Breast epithelium (tissue), 4 donors: ENCODE measurements at places on chromosomes 16 and 17.

DNA sequence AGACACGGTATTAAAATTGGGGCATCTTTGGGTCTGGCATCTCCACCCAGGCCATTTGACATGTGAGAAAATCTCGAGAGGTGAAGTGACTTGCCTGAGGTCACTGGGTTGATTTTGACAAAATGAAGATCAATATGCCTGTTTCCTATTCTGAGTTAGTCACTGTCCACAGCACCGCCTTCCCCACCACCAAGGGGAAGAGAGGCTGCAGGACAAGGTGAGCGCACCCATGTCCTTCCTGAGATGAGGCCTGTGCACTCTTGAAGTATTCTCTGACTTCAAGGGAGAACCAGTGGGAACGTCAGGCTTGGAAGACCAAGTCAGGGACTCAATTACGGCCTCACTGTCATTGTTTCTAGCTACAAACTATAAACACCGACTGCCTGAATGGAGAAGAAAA, 49.9 kb upstream of the WSB1 start:
- H3K4me1 ChIP-seq: peaks cover 3% of the 10 kb centered on the region
- H3K4me3 ChIP-seq: no peak overlapping the region
- no peak for DNase-seq
- H3K27ac ChIP-seq: peak overlapping the region; percentile 89
- H3K36me3 ChIP-seq: no peaks in the 10 kb centered on the region
- H3K27me3 ChIP-seq: no peaks in the 10 kb centered on the region

- H3K27ac ChIP-seq: no peak overlapping the region
- no peak overlapping the region for H3K4me3 ChIP-seq
- no peaks in the 10 kb centered on the region for H3K36me3 ChIP-seq
- no peaks in the 10 kb centered on the region for H3K27me3 ChIP-seq
- no peak for DNase-seq
Observed at GRCh38 chr16:85585711-85586110, 27.4 kb upstream of the GSE1 start.

DNA sequence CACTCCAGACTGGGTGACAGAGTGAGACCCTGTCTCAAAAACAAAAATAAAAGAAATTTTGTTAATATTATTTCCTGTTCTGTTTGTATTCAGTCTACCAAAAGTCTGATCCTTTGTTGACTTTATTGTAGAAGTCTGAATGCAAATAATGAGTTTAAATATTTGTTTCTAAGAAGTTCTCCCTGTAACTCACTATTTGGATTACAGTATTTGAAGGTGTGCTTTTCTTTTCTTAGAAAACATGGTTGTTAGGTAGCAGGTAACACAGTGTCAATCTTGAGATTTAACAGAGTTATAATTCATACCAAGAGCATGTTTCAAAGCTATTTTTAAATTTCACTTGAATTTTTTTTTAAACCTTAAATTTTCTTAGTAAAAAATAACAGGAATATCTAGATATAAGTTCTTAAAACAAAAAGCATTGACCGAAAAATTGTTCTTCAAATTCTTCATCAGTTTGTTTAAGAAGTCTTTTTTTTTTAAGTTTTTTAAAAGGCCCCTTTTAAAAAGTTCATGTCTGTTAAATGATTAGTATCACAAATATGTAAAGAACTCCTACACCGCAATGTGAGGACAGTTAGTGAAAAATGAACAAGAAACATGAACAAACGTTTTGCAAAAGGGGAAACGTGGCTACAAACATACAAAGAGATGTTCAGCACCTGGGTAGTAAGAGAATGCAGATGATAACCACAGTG, 35.0 kb downstream of the GAN start:
- H3K36me3 ChIP-seq: no peaks in the 10 kb centered on the region
- H3K27me3 ChIP-seq: no peaks in the 10 kb centered on the region
- H3K4me1 ChIP-seq: no peaks in the 10 kb centered on the region

DNA sequence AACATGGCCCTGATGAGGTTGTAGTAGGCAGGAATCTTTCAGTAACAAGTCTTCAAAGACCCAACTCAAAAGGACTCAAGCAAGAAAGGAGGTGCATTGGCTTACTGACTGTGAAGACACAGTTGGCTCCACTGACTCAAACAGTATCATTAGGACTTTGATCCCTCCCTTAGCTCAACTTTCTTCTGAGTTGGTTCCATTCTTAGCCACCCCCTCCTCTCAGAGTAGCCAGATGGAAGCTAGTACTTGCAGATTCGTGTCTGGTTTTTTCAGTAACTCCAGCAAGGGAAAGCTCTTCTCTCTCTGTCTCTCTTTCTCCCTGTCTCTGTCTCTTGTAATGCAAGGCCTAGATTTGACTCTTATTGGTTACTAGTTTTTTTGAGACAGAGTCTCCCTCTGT, 5.0 kb upstream of the MAPK3 start:
- no peak for DNase-seq
- no peak overlapping the region for H3K27ac ChIP-seq
- no peaks in the 10 kb centered on the region for H3K36me3 ChIP-seq
- H3K4me3 ChIP-seq: no peak overlapping the region
- no peaks in the 10 kb centered on the region for H3K27me3 ChIP-seq
- no peaks in the 10 kb centered on the region for H3K4me1 ChIP-seq

DNA sequence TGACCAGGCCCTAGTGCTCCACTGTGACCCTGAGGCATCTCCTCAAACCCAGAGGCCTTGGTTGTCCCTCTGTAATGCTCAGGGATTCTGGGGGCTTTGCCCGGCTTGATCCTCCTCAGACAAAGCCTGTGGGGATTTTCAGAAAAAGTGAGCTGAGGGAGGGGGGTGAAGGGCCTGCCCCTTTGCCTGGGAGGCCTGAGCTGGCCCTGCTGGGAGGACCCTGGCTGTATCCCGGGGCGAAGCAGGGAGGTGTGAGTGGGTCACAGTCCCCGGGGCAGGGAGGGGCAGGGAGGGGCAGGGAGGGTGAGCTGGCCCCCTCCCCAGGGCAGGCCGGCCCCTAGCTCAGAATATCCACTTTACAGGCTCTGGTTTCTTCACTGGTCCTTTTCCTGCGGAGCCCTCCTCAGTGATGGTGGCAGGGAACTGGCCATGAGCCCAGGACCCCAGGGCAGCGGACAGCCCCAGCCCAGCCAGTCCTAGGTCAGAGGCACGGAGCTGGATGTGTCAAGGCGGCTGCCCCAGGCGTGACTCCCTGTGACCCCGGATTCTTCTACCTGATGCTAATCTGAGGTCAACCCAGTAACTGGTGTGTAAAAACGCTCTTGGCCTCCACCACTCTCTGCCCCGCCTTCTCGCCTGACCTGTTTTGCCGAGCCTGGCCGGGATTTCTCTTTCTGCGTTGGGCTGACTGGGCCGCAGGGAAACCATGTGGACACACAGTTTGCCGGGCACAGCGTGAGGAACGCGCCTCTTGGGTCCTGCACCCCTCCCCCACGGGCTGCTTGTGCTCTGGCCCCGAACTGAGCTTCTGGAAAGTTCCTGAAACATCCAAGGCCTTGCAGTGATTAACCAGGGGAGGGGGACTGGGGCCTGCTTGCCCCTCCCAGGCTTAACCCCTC, 5.8 kb upstream of the FASN start:
- H3K4me3 ChIP-seq: peak overlapping the region; percentile 23
- peak overlapping the region; percentile 97 for H3K27ac ChIP-seq
- no peaks in the 10 kb centered on the region for H3K36me3 ChIP-seq
- H3K27me3 ChIP-seq: no peaks in the 10 kb centered on the region

- no peak overlapping the region for H3K4me3 ChIP-seq
- no peaks in the 10 kb centered on the region for H3K27me3 ChIP-seq
- no peak for DNase-seq
- H3K36me3 ChIP-seq: no peaks in the 10 kb centered on the region
- H3K27ac ChIP-seq: no peak overlapping the region
- peaks cover 9% of the 10 kb centered on the region for H3K4me1 ChIP-seq
Observed at GRCh38 chr17:46195217-46195855, 2.1 kb upstream of the KANSL1 start.

GRCh38 chr17:67868176-67868575, 42.9 kb downstream of the BPTF start:
- no peaks in the 10 kb centered on the region for H3K27me3 ChIP-seq
- H3K36me3 ChIP-seq: no peaks in the 10 kb centered on the region
- no peaks in the 10 kb centered on the region for H3K4me1 ChIP-seq
- H3K4me3 ChIP-seq: no peak overlapping the region
- DNase-seq: no peak

- no peak overlapping the region for H3K4me3 ChIP-seq
- H3K4me1 ChIP-seq: no peaks in the 10 kb centered on the region
- no peaks in the 10 kb centered on the region for H3K27me3 ChIP-seq
- no peak for DNase-seq
- H3K36me3 ChIP-seq: no peaks in the 10 kb centered on the region
- H3K27ac ChIP-seq: no peak overlapping the region
Observed at GRCh38 chr17:60846175-60846574, 168.5 kb downstream of the BCAS3 start.

DNA sequence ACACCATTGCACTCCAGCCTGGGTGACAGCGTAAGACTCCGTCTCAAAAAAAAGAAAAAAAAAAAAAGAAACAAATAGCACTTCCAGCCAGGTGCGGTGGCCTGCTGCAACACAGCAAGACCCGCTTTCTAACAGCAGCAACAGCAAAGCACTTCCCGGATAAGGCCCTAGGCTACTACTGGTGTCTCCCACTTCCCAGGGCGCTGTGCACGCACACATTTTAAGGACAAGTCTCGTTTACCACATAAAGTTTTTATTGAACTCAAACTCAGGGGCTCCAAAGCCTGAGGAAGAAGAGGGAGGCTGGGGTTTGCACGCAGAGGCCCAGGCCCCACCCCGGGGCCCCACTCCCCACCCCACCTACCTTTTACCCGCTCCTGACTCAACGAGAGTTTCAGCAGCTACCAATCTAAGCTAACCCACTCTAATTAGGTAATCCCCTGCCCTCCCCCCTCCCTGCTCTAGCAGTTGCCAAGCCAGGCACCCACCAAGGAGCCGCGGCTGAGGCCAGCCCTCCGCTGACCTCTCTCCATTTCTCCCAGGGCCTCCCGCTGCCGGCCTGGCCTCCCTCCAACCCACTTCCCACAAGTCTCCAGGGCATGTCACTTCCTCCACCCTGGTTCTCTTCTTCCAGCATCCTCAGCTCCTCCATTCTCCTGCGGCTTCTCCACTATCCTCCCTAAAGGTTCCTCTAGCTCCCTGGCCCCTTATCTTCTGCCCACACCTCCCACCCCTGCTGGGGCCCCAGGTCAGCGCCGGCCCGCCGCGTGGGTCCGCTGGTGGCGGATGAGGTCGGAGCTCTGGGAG, 2.4 kb downstream of the ZNF768 start:
- no peaks in the 10 kb centered on the region for H3K27me3 ChIP-seq
- peaks cover 6% of the 10 kb centered on the region for H3K36me3 ChIP-seq
- no peak for DNase-seq
- H3K27ac ChIP-seq: no peak overlapping the region
- H3K4me3 ChIP-seq: no peak overlapping the region

- H3K36me3 ChIP-seq: no peaks in the 10 kb centered on the region
- no peak overlapping the region for H3K4me3 ChIP-seq
- no peaks in the 10 kb centered on the region for H3K27me3 ChIP-seq
- H3K4me1 ChIP-seq: peaks cover 5% of the 10 kb centered on the region
- no peak for DNase-seq
- H3K27ac ChIP-seq: peak overlapping the region; percentile 97
Observed at GRCh38 chr17:65557349-65558310, 3.8 kb downstream of the AXIN2 start.
